ENCODE measurements at places on chromosomes 5 and 9.

DNA sequence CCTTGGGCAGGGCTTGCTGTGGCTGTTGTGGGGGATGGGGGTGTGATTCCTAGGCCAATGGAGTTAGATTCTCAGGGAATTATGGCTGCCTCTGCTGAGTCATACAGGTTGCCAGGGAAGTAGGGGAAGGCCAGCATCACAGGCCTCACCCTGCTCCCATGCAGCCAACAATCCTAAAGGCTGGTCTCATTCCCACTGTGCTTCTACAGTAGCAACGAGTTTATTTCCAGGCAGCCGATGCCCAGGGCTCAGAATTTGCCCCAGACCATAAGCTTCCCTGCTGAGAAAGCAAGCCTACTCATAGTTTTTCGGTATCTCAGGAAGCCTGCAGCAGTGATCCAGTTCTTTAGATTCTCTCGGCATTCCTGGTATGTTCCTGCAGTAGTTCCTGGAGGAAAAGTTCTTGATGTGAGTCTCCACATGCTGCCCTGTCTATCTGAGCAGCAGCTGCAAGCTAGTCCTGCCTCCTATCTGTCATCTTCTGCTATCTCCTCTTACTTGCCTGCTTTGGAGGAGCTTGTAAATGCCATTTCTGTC is 59.3 kb upstream of the SELENOP start:
- DNase-seq, result no peak

- DNase-seq, result no peak
Observed at GRCh38 chr5:9947225-9947714, 302.4 kb downstream of the ATPSCKMT start.

DNA sequence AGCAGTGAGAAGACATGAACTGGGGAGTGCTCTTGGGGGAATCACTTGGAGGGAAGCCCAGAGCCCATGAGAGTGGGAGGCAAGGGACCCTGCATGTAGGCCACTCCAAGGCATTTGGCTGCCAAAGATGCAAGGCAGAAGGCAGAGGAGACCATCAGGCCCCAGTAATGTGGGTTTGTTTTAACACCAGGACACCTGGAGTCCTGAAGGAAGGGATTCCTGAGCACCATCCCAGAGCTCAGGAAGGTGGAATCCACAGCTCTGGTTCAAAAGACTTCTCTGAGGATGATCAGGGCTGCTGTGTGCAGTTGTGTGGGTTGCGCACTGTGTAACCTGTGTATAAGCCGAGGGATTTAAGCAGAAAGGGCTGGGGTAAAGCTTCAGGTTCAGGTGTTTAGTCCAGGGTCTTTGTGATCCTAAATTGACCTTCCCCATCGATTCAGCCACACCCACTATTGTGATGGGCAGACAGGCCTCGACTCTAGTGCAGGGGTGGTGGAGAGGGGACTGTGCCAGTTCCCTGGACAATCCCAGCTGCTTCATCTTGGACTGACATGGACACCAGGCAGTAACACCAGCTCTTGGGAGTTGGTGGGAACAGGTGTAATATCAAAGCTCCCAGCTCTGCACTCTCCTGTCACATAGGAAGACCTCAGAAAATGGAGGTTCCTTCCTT is 11.0 kb downstream of the B4GALT7 start:
- no peak for DNase-seq

GRCh38 chr9:119861842-119862241 is 492.6 kb upstream of the BRINP1 start:
- DNase-seq, result no peak

Data from HS-27A (cell line).